Left ventricle myocardium inferior (tissue), 1 donor: ENCODE measurements at places on chromosomes 12 and 14.

DNA sequence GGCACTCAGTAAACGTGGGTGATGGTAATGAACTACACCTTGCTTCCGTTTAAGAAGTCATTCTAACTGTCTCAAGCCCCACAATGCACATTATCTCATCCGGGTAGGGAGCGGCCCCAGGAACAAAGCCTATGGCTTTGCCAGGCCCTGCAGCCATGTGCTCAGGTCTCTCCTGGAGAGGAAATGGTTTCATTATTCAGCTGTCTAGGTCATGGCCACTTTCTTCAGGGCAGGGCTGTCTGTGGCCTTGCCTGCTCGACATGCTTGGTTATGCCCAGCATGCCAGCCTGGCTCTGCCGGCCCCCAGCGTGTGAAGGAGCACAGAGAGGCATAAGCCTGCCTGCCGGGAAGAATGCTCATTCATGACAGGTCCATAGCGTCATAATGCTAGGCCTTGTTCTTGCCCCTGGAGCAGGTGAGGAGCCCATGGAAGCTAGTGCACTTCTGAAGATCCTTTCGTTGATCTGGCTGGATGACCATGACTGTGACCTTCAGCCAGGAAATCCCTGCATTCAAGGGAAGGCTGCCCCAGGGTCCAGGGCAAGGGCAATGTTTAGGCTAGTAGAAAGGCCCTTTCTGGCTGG lies 26.3 kb upstream of the FOS start:
- DNase-seq, result no peak

DNA sequence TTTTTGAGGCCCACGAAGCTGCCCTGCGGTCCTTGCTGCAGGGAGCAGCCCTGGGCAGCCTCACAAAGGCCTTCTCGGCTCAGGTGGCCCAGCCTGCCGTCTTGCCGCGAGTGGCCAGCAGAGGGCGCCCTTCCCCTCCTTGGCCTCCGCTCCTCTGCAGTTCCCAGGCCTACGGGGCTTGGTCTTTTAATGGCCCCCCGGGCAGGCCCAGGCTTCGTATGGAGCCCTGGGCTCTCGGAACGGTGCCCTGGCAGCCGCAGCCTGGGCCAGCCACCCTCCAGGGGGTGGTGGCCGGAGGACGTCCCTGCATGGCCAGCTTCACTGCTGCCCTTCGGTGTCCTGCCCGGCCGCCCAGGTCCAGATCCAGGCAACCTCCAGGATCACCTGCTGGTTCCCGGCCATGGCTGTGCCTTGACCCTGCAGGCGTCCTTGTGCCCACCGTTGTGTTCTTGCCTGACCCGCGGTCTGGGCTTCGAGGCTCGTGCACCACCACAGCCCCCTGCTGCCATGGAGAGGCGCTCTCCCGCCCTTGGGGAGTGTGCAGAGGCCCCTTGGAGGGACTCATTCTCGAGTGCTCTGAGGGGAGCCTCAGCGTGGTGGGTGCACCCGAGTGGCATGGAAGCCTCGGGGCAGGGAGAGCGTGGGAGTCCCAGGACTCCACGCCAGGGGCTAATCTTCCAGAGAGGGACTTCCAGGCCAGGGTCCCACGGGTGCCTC lies 9.4 kb downstream of the ASPG start:
- peak; percentile 41 for DNase-seq

- peak; percentile 61 for DNase-seq
Measured at GRCh38 chr14:64841772-64842750, 37.6 kb downstream of the SPTB start.

GRCh38 chr12:49069507-49070346 lies at the start of gene RHEBL1:
RHEBL1 (minus strand) TSS chr12:49069979; CDS start chr12:49069785, 194 bp downstream.
- DNase-seq, result peak; percentile 99

DNA sequence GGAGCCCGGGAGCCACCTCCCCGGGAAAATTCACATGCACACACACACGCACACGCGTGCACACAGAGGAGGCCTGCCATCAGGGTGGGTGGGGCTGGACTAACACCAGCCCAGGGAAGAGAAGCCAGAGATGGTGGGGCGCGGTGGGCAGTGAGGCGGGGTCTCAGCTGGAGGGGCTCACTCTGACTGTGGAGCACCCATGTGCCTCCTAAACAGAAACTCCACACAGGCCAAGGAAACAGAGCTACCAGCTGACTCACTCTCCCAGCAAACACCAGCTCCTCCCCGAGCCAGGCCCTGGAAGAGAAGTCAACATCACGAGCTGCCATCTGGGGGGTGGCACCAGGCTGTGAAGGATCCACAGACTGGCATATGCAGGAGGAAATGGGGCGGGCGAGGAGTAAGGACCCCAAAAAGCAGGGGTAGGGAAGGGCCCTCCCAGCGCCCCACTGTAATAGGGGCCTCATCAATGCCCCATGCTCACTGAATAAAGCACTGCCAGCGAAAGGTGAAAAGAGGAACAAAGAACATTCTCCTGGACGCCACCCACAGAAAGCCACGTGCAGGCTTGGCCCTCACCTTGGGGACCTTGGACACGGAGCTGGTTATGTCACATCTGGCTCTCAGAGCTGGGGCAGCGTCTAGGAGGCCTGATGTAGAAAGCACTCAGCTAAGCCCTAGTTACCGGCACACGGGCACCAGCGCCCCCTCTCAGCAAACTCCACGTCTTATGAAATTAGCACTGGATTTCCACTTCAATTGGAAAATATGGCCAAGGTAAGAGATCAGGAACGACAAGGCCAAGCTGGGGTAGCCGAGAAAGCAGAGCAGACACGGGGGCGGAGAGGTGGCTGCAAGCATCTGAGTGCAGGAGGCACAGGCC lies 8.4 kb upstream of the INF2 start:
- DNase-seq, result peak; percentile 49

GRCh38 chr14:57998766-57999165 lies 132.9 kb upstream of the SLC35F4 start:
- no peak for DNase-seq
